ENCODE measurements at places on chromosomes 7 and 10.

GRCh38 chr10:78944723-78945312 is 123.9 kb upstream of the ZMIZ1 start:
- DNase-seq = peak; percentile 95

- DNase-seq = peak; percentile 33
Observed at GRCh38 chr7:42698600-42699374, 213.1 kb downstream of the C7orf25 start.

DNA sequence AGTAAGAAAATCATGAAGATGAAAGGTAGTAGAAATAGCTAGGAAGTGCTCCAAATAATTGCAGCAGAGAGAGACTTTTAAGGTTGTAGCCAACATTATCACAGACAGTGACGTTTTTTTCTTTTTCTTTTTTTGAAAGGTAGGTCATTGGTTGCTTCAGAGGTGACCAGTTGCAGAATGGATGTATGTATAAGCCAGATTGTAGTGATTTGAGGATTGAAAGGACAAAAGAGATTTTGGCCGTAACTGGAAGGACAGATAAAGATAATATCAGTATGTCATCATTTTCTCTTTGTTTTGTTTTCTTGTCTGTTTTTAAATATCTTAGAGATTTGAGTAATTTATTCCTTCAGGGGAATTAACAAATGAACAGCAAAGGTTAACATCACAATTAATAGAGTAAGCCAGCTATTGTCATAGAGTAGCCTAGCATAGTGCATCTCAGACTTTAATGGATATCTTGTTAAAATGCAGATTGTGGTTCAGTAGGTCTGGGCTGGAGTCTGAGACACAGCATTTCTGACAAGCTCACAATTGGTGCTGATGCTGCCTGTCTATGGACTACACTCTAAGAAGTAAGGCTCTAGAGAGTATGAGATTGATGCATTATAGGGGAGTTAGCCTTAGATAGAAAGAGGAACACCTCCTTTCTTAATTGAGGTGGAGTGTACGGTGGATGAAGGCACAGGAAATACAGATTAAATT is 28.3 kb downstream of the CDK13 start:
- DNase-seq = no peak

- DNase-seq = no peak
Observed at GRCh38 chr10:9910446-9910845, 1107.2 kb upstream of the CELF2 start.

GRCh38 chr7:30633223-30633622 is 38.5 kb downstream of the GARS1 start:
- DNase-seq = no peak

GRCh38 chr7:130887182-130887956 is 153.4 kb upstream of the KLF14 start:
- DNase-seq = peak; percentile 50

GRCh38 chr7:99618726-99619125 is 2.0 kb downstream of the ZSCAN25 start:
- DNase-seq = no peak

GRCh38 chr7:133699386-133699785 is 427.8 kb upstream of the LRGUK start:
- DNase-seq = no peak

GRCh38 chr10:122510326-122510725 is 49.0 kb downstream of the HTRA1 start:
- no peak for DNase-seq
